Renal pelvis (tissue), 12 donors: ENCODE measurements at places on chromosomes 2 and 18.

GRCh38 chr2:239146011-239146641 is 254.7 kb downstream of the HDAC4 start:
- DNase-seq: no peak

DNA sequence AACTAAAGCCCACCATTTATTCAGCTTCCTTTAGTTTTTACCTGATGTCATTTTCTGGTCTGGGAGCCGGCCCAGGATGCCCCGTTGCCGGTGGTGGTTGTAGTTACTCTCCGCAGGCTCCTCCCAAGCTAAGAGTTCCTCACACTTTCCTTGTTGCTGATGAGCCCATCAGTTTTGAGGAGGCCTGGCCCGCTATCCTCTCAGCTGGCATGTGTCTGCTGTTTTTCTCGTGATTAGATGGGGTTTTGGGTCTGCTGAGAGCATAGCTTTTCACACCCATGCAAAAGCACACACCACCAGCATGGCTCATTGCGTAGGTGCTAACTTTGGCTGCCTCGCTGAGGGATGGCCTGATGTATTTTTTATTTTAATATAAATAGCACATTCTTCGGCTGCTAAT is 72.1 kb downstream of the PSMG2 start:
- DNase-seq: no peak

GRCh38 chr2:109647636-109648035 is 33.5 kb downstream of the SOWAHC start:
- no peak for DNase-seq

- no peak for DNase-seq
Observed at GRCh38 chr2:55807900-55808299, 114.3 kb upstream of the PNPT1 start.

DNA sequence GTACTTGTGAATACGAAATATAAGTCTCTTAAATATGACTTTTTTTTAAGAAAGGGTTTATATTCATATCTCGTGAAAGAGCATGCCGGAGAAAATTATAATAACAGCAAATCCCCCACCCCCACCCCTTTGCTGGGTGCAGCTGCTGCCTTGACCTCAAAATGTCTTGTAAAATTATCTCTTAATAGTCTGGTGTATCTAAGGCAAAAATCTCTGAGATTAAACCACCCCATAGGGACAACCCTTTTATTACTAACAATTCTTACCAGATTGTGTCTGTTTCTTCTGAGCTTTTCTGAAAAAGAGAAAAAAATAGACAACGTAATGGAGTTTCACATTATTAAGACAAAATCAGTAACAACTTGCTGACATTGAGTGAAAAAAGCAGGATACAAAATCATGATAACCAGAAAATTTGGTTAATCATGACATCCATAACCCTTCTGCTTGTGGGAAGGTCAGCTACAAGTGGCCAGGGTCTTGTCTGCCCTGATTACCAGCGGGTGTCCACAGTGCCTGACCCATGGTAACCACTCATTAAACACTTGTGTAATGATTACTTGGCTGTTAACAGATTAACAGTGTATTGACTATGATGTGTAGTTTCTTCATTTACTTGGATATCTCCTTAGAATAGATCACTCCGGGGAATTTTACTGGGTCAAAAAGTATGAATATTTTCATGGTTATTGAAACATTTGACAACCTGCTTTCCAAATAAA is 1.5 kb downstream of the STRADB start:
- no peak for DNase-seq

- no peak for DNase-seq
Observed at GRCh38 chr2:6352247-6352646, 513.5 kb downstream of the CMPK2 start.

GRCh38 chr18:12628706-12629702 is 28.9 kb downstream of the SPIRE1 start:
- DNase-seq: peak; percentile 17

GRCh38 chr2:164621764-164622105 is 453 bp upstream of the GRB14 start:
- peak; percentile 21 for DNase-seq

- DNase-seq: no peak
Observed at GRCh38 chr2:60535685-60536312, 17.7 kb downstream of the BCL11A start.

DNA sequence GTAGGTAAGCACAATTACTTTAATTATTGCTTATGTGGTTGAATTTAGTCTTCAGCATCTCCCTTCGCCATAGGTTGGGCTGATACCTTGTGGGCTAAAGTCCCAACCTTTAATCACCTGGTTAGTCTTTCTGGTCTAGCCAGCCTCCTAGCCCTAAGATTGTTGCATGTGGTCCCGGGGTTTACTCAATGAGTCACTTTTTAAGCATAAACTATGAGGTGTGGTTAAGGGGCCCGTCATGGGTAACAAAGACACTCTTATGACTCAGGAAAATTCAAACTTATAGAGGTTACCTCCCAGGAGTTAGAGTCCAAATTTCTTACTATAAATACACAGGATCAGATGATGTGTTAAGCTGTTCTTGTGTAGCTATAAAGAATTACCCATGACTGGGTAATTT is 841.6 kb downstream of the TRIB2 start:
- no peak for DNase-seq

- no peak for DNase-seq
Observed at GRCh38 chr2:160473468-160474318, 19.9 kb downstream of the RBMS1 start.

GRCh38 chr2:172613615-172614231 is 57.8 kb downstream of the PDK1 start:
- no peak for DNase-seq

DNA sequence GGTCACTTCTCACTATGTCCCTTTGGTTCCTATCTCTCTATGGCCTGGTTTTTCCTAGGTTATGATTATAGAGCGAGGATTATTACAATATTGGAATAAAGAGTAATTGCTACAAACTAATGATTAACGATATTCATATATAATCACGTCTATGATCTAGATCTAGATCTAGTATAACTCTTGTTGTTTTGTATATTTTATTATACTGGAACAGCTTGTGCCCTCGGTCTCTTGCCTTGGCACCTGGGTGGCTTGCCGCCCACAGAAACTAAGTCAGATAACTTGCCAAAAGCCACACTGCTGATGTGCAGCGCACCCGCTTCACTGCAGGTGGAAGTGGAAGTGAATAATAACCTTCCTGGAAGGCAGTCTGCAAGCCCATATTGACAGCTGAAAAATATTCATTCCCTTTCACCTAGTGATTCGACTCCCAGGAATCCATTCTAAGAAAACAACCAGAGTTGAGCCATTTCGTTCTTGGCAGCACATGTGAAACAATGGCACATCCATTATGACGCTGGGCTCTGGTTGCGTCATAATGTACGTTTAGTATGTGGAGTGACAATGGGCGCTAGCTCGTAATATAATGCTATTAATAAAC is 725 bp upstream of the ANKRD53 start:
- DNase-seq: no peak

- DNase-seq: no peak
Observed at GRCh38 chr2:203155406-203155805, 83.4 kb upstream of the CYP20A1 start.

DNA sequence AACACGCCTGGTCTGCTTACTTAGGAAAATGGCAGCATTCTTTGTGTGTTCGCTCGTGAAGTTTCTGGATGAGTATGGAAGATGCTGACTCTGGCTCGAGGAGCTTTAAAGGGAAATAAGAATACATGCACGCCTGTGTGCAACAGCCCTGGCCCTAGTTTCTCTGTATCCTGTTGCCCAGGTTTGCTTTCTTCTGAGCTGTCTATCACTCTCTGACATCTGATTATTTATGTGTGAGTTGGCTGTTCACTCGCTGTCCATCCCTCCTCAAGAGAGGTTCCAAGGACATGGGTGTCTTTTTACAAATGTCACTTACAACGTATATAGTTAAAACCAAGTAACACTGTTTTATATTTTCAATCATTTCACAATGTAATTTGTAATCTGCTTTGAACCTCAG is 16.0 kb downstream of the SLC9A2 start:
- no peak for DNase-seq
